ENCODE measurements at places on chromosomes 1 and 21.

DNA sequence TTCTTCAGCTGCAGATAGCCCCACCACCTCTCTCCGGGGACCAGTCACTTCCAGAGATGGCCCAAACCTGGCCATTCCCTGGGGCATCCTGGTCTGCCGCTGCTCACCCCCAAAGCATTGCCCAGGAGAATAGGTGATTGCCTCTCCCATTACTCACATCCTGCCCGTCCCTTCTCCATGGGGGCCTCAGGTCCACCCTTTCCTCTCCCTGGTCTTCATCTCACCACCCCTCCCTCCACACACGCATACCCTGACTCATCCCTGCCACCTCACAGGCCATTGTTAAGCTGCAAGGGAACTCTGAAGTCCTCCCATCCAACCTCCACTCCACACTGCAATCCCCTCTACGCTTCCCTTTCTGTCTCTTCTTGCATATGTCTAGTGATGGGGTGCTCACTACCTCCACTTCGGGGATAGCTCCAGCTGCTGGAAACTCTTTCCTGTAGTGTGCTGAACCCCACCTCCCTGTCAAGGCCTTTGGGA, at the start of gene PLEKHG5:
Gene PLEKHG5, minus strand, starts transcription at position 188 of the 483 bp plus-strand sequence. CDS start 14,096 bp downstream, outside the sequence.
- no peak for DNase-seq

- no peak for DNase-seq
These were observed 39.6 kb upstream of the IRF2BP2 start for GRCh38 chr1:234649432-234650081.

GRCh38 chr1:207968521-207969009, 57.6 kb upstream of the CD34 start:
- DNase-seq, result no peak

DNA sequence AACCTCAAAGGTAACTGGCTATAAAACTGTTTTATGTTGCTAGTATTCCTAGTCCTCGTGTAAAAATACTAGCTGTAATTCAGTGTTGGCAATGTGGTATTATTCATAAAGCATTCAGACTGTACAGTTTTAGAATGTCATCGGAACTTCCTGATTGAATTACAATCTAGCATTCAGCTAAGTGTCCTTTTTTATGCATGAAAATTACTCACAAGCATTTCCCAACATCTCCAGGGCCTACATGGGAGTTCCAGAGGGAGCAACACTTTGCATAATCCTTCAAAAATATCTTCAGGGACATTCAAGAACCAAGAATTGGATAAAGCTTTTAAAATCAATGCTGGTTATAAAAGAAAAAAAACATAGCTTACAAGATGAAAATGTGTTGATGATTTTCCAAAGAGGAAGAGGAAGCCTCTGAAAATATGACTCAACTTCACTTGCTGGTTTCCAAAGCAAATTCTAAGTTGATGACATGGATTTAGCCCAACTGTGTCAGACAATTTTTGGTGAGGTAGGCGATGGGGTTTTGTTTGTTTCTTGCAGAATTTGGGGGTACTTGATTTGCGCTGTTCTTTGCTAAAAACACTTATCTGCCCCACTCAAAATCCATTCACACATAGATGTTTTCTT, 137.8 kb downstream of the SLC44A5 start:
- DNase-seq, result no peak

All from sciatic nerve (tissue), 2 donors.